Stimulated activated CD4-positive, alpha-beta T cell treated with anti-CD3 and anti-CD28 coated beads, Interleukin-1b, Interleukin-23, amount 100 ng/mL, for 48 hours (primary cell): ENCODE measurements at places on chromosomes 7 and 10.

GRCh38 chr7:157703131-157703530 is 366.3 kb downstream of the DNAJB6 start:
- no peak for DNase-seq

- DNase-seq = no peak
Observed at GRCh38 chr10:20415684-20416083, 481.4 kb downstream of the NEBL start.

DNA sequence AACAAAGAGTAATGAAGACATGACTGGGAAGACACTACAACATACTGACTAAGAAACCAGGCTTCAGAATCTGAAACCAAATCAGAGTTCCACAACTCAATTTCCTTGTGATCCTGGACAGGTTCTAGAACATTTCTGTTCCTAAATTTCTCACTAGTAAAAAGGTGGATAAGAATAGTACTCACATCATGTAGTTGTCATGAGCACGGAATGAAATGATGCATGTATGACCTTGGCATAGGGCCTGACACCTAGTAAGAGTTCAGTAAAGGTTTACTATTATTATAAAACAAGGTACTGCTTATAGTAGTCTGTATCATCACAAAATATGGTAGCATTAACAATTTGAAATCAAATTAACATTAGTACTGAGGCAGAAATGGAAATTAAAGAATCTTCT is 19.9 kb downstream of the DOCK4 start:
- DNase-seq = no peak

DNA sequence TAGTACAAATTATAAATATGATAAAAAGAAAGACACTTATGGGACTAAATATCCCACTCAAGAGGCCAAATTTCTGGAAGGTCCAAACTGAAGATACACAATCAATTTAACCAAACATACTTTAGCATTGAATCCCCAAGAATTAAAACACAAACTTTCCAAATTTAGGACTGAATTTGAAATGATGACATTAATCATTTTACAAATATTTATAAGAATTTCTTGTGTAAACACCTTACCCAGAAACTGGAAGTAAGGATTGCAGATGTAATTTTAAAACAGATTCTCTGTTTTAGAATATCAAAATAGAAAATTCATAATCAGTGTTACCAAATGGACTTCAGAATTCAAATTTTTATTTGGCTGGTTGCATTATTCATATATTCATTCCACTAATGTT is 588.2 kb upstream of the KCND2 start:
- no peak for DNase-seq

DNA sequence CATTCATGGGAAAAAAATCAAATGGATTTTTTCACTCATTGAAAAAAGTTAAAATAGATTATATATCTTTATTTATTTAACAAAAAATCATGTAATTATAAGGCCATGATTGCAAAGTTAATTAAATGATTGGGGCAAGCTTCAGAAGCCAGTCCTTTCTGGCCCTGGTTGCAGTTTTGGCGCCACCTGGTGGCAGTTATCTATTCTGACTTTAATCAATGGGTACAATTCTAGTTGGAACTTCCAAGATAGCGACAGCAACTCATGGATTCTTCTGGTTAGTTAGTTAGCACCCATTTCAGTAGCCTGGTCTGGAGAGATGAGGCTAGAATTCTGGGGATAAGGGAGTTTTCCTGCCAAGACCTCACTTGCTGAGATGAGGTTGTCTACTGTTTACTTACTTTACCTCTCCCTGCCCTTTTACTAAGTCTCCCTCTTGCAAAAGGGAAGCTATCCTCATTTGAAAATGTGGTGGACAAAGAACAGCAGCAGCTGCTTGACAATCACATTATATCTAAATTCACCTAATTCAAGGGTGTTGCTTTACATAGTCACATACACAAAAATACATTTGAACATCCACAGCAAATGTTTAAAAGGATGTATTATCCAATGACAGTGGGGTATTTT is 42.3 kb downstream of the NOC3L start:
- peak; percentile 49 for DNase-seq

- DNase-seq = no peak
Observed at GRCh38 chr10:29408847-29409240, 120.0 kb downstream of the LYZL1 start.

GRCh38 chr10:78927257-78927995 is 141.3 kb upstream of the ZMIZ1 start:
- no peak for DNase-seq

GRCh38 chr10:97564776-97565175 is 7.8 kb upstream of the ANKRD2 start:
- no peak for DNase-seq

- DNase-seq = no peak
Observed at GRCh38 chr10:69576334-69577011, 3.3 kb upstream of the NEUROG3 start.

- no peak for DNase-seq
Observed at GRCh38 chr10:113232928-113233511, 283.0 kb downstream of the TCF7L2 start.

GRCh38 chr10:30037620-30038336 is 21.6 kb downstream of the JCAD start:
- no peak for DNase-seq

DNA sequence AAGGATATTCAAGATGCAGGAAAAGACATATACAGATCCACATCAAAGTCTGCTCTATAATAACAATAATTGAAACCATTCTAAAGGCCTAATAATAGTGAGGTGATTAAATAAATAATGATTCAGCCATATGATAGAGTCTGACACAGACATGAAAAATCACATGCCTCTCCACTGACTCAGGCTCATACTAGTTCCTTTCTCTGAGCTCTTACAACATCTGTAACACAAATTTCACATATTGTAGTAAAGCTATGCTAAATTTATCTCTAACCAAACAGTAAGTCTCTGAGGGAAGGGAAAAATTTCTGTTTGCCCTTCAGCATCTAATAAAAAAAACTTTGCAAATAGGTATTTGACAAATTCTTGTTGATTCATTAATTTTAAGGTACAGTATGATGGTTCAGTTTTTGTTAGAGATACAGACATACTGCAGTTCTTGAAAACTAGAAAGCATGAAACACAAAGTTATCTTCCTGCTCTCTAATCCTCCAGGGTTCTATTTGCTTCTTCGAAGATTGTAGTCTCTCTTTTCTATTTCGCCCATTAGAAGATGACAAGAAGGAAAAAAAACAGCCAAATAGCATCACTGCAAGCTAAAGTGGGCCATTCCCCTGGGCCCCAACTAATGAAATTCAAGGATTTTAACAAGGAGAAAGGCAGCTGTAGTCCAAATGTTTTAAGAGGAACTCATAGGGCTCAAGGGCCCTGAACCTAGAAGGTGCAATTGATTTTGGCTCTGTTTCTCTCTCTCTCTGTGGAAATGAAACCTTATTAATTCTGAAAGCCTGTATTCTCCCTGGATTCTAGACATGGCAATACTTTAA is 53.9 kb downstream of the CUBN start:
- no peak for DNase-seq

GRCh38 chr7:69638674-69639073 is 40.4 kb downstream of the AUTS2 start:
- DNase-seq = no peak

DNA sequence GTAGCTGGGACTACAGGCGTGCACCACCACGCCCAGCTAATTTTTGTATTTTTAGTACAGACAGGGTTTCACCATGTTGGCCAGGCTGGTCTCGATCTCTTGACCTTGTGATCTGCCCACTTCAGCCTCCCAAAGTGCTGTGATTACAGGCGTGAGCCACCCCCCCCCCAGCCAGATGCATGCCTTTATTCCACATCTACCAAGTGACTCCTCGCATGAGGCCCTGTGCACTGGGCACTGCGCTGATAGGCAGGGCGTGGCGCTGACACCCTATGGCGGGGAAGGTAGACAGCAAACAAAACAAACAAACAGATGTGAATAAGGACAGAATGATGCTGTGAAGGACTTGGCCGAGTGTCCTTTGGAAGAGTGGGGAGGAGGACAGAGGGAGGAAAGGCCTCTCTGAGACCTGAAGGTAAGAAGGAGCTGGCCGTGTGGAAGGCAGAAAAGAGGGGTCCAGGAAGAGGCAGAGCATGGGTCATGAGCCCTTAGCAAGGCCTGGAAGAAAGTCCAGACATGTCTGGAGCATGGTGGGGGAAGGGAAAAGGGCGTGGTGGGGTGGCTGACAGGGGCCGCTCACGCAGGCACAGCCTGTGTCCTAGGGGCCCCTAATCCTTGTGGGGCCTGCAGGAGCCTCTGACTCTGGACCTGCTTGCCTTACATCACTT is 47.5 kb upstream of the CACUL1 start:
- no peak for DNase-seq

- no peak for DNase-seq
Observed at GRCh38 chr7:48839108-48839507, 85.2 kb upstream of the CDC14C start.

DNA sequence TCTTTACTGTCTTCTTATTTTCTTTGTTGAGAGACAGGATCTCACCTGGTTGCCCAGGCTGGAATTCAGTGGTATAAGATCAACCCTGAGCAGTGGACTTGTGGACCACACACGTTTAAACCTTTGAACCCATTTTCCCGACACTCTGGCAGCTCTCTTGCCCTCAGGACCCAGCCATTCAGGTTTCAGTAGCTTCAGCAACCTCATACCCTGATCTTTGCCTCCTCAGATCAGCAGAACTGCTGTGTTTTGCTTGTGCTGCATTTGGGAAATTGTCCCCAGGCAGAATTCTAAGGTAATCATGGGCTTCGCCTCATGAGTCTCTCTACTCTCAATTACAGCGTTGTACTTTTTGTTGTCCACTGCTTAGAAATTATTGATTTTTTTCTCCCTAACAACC is 317.6 kb upstream of the KIAA1217 start:
- DNase-seq = no peak
